ENCODE measurements at places on chromosomes 11 and 22. TPM values are rescaled to one million over a fixed set of nuclear protein-coding genes. Genes with fewer than 3 reads are reported as not detected.

LSP1 gene
- total RNA-seq, result 536 TPM

- no peak overlapping the region for H3K27ac ChIP-seq
- H3K36me3 ChIP-seq, result no peaks in the 10 kb centered on the region
- no peaks in the 10 kb centered on the region for H3K27me3 ChIP-seq
- peaks cover 20% of the 10 kb centered on the region for H3K4me1 ChIP-seq
- H3K4me3 ChIP-seq, result no peak overlapping the region
- DNase-seq, result no peak
Observed at GRCh38 chr11:8330896-8331295, 67.2 kb upstream of the LMO1 start.

CSF2RB gene
- 3.8 TPM for total RNA-seq

EMID1 gene
- total RNA-seq, result 0.65 TPM

- no peaks in the 10 kb centered on the region for H3K27me3 ChIP-seq
- H3K36me3 ChIP-seq, result no peaks in the 10 kb centered on the region
- no peaks in the 10 kb centered on the region for H3K4me1 ChIP-seq
- no peak overlapping the region for H3K27ac ChIP-seq
- no peak overlapping the region for H3K4me3 ChIP-seq
Observed at GRCh38 chr22:49678137-49678841, 149.4 kb downstream of the BRD1 start.

- peaks cover 8% of the 10 kb centered on the region for H3K4me1 ChIP-seq
- no peak overlapping the region for H3K4me3 ChIP-seq
- H3K27me3 ChIP-seq, result no peaks in the 10 kb centered on the region
- DNase-seq, result no peak
Observed at GRCh38 chr11:120718171-120718570, 206.6 kb downstream of the GRIK4 start.

Measured in natural killer cell (primary cell).